Activated CD4-positive, CD25-positive, alpha-beta regulatory T cell treated with anti-CD3 and anti-CD28 coated beads, Interleukin-2, amount 50 U/mL, for 72 hours (primary cell): ENCODE measurements at places on chromosomes 4 and X.

GRCh38 chrX:130174045-130174704, 2.4 kb downstream of the RAB33A start:
- no peak for DNase-seq

DNA sequence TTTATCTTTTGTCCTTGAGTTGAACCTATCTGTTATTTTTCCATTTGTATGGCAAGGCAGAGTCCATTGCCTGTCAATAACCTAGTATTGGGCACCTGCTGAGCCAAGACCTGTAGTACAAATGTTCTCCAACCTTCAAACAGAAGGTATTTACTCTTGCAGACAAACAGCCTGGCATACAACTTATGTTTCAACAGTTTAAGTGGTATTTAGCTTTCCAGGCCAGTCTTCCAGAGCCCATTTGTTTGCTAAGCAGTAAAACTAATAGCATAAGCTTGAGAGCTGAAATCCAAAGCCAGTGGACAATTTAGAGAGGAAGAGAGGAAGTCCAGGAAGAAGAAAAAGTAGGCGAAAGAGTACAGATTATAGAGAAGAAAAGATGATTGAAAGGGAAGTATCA, 979.3 kb downstream of the GLUD2 start:
- no peak for DNase-seq

DNA sequence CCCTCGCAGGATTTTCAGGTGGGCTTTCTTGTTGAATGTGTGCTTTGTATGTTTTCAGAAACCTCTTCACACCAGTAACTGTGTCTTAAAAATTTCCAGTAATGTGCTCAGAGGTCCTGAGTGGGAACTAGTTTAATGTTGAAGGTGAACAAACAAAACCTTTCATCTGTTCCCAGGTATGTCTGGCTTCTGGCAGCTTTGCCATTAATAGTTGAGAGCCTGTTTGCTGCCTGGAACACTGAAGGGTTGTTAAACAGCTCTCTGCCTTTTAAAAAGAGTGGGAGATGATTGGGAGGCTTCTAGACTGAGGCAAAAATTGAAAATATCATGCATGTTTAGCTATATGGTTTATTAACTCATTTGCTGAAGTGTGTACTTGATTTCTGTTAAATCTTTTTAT, 161.2 kb upstream of the AGTR2 start:
- no peak for DNase-seq

- DNase-seq: no peak
These were observed 127.7 kb downstream of the PRKX start for GRCh38 chrX:3585719-3586118.

- no peak for DNase-seq
These were observed 42.6 kb downstream of the SULT1B1 start for GRCh38 chr4:69717778-69718177.

DNA sequence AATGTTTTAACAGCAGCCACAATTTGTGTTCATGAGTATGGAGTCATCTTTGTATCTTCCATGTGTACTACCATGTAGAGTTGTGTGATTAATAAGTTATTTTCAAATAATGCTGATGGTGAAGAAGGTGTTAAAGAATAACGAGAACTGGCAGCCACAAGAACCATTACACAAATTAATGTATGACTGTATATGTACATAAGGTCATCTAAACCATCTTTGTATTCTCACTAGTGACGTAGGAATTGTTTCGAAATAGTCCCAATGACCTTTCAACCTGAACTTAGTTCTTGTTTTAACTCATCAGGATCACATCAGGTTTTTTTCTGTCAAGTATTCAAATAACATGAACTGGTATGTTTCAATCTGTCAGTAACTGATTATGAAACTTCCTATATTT, 48.3 kb upstream of the NOCT start:
- no peak for DNase-seq

- no peak for DNase-seq
These were observed 11.9 kb upstream of the UBA6 start for GRCh38 chr4:67712650-67713528.

DNA sequence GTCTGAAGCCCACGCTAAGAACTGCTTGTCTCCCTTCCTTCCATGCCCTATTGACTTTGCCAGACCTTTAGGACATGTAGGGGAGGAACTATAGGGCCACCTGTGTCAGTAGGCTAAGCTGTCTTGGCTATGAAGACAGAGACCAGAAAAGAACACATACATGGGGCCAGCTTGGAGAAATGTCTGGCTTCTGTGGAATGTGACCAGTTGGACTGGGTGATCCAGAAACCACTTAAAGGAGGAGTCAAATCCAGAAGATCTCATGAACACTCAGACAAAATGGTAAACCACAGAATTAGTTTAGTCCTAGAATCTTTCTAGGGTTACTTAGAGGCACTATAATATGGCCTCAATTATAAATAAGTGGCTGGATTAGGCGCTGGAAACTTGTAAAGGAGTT, 42.0 kb downstream of the PHKA2 start:
- DNase-seq: no peak

DNA sequence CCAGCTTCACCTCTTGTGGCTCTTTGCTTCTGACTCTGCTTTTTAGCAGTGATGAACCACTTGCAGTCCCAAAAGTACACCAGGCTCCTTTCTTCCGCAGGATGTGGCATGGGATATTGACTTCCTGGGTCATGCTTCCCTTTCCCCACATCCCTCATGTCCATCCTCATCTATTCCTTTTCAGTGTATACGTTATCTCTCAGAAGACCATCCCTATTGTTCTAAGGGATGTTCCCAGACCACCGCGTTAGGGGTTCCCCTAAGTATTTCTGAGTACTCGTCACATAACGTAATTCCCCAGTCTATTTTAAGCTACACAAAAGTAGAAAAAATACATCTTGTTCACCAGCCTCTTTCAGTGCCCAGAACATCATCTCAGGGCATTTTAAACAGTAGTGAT, 71.1 kb upstream of the NLGN4X start:
- DNase-seq: no peak

- DNase-seq: no peak
These were observed 27.6 kb downstream of the ANXA10 start for GRCh38 chr4:168119890-168120289.

DNA sequence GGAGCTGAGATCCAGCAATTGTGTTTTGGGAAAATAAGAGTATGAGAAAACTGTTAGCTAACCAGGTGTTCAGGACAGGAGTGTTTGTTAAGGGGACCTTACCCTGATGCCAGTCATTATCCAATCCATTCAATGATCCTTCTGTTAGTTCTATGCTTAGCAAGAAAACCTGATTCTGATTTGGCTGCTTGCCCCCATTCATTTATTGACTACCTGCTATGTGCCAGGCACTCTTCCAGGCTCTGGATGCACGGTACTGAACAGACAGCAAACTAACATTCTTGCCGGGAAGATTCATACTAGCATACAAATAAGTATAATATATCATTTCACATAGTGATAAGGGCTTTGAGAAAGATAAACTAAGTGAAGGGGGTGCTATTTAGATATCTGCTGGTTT, 1.0 kb upstream of the MECP2 start:
- DNase-seq: no peak

DNA sequence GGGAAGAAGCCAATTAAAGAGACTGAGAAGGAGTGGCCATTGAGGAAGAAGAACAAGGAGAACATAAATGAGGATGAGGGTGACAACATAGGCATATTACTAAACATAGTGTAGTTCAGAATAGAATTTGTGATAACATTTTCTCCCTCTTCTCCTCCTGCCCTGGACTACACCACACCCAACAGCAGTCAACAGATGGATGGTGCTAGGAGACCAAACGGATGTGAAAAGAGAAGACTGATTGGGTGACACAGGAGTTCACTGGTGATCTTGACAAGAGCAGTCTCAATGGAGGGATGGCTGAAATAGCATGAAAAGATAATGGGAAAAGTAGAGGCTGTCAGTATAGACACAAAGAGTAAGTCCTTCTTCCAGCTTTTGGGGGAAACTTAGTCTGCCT, 226.5 kb upstream of the FGF13 start:
- no peak for DNase-seq

GRCh38 chr4:57425610-57426009, 315.4 kb upstream of the IGFBP7 start:
- no peak for DNase-seq

DNA sequence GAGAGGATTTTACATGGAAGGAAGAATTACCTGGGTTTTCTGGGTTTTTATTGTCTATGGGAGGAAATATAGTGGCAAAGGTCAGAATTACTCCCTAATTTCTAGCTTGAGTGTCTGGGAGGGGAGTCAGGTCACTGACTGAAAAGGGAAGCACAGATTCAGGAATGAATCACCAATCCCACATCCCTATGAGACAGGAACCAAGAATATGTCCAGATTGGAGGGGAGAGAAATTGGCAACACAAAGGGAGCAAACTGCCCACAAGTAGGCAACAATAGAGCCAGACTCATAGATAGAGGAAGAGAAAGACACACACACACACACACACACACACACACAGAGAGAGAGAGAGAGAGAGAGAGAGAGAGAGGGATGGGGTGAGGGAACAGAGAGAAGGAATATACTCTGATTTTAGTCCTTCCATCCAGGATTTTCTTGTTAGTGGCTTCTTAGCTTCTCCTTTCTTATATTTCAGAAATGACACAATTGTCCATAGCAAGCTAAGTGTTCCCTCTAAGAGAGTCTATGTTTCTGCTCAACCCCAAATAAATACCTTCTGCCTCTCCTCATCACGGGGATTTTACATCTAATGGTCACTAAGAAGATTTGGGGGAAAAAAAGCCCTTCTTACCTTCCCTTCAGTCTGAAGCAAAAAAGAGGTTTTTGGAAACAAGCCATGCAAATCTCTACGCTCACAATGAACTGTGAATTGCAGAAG, 12.0 kb downstream of the P2RY10 start:
- no peak for DNase-seq

- DNase-seq: peak; percentile 65
These were observed at the start of gene REPS2 for GRCh38 chrX:16946361-16946964. Gene REPS2 (plus strand): TSS chrX:16946658. CDS start chrX:16946862, 204 bp downstream.

- no peak for DNase-seq
These were observed 70.5 kb downstream of the SEC24D start for GRCh38 chr4:118765399-118765798.

DNA sequence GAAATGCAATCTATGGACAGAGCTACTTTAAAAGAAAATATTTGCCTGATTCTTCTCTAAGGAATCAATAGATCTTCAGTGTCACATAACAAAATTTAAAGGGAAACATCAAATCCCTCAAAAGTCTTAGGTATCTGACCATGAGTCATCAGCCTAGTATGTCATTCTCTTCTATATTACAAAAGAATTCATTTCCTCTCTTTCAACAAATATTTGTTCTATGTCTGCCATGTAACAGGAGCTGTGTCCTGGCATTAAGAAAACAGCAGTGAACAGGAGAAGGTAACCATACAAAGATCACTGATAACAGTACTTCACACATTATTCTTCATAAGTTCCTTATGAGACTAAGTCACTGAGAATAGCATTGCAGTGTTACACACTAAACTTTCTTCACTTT, 243.6 kb upstream of the DKK2 start:
- no peak for DNase-seq

DNA sequence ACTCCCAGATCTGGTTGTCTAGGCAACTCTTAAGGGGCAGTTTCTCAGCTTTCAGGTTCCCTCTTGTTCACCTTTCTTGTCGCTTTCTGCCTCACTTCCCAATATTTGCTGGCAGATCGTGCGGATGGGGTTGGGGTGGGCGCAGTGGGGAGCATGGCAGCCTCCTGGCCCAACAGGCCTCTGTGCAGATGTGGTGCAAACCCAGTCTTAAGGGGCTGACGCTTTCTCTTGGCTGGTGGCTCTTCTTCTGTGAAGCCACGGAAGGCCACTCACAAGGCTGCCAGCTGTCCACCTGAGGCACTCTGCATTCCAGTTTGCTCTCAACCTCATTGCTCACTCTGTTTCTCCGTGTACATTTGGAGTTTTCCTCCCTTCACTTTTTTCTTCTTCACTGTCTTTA, 61.7 kb downstream of the NBDY start:
- no peak for DNase-seq

DNA sequence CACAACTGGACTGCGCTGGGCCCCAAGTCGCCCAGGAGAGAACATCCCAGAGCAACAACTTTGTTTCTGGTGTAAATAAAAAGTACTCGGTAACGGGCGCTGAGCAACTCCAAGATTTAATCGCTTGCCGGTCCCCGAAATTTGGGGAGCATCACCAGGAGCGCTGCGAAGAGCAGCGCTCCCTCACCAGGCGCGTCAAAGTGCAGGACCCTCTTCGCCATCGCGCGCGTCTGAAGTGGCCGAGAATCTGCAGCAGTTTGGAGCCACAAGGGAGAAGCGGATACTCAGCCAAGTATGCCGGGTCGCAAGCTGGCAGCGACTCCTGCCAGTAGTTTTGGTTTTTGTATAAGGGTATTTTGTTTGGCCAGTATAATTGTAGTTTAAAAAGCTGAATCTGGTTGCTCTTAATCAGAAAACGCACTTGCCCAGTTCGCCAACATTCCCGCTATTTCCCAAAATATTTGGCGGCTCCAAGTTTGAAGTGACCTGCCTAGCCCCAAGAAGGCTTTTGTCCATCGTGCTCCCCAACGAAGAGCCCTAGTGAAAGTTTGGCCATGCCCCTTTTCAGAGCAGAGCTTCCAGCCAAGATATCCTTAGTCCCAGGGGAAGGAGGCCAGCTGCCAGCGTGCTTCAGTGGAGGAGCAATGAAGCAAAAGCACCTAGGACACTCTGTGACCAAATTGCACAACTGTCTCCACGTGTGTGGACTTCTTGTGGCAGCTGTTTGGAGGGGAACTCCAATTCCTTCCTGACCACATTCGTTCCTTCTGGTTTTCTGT, 557 bp upstream of the KDR start:
- DNase-seq: no peak

- no peak for DNase-seq
These were observed 12.4 kb upstream of the NKX1-1 start for GRCh38 chr4:1418494-1419285.

DNA sequence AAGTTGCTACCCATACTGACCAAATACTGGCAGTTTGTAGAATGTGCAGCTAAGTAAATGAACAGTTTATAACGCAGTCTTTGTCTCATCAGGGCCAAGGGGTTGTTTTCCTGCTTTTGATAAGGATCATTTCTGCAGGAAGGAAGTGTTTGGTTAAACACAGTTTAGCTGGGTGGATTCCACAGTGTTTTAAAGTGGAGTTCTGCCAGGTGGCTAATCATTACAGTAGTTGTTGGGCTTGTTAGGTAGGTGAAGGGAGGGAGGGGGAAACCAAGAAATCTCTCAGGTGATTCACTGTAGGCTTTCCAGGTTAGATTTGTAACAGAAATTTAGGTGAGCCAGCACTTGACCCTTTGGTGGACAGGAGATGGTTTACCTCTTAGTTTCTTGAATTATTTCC, 58.1 kb downstream of the FNIP2 start:
- no peak for DNase-seq

- DNase-seq: no peak
These were observed 4.1 kb downstream of the ATP1B4 start for GRCh38 chrX:120365968-120366367.

DNA sequence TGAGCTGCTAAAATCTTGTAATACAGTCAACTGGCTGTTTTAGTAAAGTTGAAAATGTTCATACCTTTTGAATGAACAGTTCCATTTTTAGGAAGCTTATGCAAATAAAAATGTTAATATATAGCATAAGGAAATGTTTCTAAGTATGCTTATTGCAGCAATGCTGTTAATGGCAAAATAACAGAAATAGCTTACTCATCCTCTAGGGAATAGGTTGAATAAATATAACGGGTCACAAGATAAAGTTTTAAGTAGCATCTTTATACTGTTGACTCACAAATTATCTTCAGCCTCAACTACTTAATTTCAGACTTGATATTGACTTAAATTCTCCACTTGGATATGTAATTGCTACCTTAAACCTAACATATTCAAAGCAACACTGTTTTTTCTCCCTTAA, 27.7 kb downstream of the HERC3 start:
- no peak for DNase-seq

- no peak for DNase-seq
These were observed 1.3 kb downstream of the HTR2C start for GRCh38 chrX:114584983-114585842.
